Epithelial cell of proximal tubule (primary cell): ENCODE measurements at places on chromosomes 6 and 20. TPM values are rescaled to one million over a fixed set of nuclear protein-coding genes. Genes with fewer than 3 reads are reported as not detected.

- peak; percentile 42 for DNase-seq
Observed at GRCh38 chr6:85404564-85405174, 45.2 kb upstream of the NT5E start.

DNA sequence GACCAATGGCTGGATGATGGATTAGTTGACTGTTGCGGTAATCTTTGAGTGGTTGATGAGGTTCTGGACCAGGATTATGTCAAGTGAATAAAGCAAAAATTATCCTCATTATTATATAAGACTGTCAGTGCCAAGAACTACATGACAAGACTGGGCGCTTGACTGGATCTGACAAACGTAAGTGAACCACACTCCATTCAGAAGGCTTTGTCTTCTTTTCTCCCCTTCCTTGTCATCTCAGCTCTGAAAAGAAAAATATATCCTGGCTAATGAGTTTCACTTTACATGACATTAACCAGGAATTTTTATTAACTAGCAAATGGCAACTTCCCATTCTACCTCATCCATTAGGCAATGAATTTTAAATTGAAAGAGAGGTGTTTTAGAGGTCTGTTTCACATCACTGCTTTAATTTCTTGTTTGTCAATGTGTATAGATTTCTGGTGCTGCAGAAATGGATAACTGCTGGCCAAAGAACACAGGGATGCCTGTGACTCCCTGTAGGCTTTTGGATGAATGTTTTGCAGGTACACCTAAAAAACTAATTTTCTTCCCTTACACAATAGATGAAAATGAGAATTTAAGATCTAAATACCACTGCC lies 150.1 kb downstream of the ELOVL4 start:
- no peak for DNase-seq

DNA sequence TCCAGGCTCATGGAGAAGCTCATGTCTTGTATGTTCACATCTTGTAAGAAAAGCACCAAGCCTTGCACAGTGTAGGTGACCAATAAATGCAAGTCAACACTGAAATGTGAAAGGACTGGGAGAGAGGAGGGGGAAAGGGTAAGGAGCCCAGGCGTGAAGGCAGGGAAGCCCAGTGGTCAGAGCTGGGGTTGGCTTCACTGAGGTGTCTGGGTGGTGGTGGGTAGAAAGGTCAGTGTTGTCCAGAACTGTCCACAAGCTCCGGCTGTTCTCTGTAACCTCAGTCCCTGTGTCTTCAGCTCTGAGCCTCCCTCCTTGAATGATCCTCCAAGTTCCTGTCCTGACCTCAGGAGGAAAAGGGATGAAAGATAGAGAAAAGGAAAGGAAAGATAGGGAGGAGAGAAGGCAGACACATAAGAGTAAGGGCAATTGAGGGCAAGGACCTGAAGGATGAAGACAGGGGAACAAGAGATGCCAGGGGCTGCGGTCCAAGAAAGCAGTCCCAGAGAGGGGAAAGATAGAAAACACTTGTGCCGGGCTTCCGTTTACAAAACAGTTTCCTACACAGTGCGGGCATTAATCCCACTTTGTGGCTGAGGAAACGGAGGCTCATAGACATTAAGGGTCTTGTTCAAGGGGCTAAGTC lies 2.4 kb upstream of the TNXB start:
- no peak for DNase-seq

GRCh38 chr6:155970876-155971708 lies 515.5 kb upstream of the NOX3 start:
- no peak for DNase-seq

DNA sequence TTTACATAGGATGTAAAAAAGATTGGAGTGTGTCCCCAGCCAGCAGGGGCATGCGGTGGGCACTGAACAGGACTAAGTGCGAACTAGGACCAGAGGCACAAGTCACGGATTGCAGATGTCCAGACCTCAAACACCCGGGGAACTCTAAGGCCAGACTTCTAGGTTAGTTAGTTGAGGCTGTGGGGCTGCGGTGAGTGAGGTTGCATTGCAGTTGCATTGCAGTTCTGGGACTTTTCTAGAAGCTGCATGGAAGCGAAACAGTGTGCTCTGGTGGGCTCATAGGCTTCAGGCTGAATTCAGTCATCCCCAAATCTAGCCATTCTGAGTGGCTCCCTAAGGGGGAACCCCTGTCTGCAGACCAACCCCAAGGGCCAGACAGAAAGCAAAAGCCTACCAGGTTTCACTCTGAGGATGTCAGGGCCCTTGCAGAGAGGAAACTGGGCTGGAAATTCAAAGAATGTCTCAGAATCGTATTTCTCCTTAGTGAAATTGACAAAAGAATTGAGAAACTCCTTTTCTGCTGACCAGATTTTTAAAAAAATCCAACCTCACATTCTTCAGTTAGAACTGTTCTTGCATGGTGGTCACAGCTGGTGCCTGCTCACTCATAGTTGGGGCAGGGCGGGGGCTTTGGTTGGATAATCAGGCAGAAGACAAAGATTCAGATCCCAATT lies 182.8 kb downstream of the ZDHHC14 start:
- no peak for DNase-seq

- DNase-seq: no peak
Observed at GRCh38 chr6:132932588-132932987, 118.2 kb downstream of the RPS12 start.

DNA sequence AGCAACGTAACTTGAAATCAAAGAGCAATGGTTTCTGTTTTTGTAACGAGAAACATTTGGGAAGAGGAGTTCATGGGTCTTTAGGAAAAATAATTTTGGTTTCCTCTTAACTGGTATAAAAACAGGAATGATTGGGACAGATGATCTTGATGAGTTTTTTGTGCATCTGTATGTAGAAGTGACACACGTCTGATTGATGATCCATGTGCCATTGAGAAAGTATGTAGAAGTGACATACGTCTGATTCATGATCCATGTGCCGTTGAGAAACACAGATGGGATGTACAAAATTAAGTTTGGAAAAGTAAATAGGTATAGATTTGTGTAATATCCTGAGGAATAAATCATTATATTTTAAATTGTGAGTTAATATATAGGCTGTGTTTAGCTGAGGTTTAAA lies 2.1 kb downstream of the KIAA1586 start:
- DNase-seq: no peak

DNA sequence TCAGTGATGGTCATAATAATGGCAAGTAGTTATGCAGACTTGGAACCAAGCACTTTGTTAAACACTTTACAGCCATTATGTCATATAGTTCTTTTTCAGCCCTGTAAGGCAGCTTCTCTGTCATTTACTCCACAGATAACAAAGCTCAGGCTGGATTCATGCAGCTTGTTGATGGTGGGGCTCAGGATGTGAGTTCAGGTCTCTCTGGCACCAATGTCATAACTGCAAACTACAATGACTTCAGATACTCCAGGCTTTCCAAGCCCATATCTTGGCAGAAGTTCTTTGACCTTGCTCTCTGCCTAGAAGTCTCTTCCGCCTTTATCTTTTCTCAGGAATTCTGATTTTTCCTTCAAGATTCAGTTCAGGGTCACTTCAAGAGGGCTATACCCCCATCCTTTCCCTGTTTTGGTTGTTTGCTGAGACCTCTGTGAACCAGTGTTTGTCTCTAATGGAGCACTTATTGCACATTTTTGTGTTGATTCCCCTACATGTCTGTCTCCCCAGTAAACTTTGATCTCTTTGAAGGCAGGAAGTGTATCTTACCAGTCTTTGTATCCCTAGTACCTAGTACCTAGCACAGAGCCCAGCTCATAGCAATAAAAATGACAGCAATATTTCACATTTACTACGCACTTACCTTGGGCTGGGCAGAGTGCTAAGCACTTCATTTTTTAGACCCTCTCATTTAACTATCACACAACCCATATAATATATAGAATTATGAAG lies 19.7 kb upstream of the EFHC1 start:
- DNase-seq: no peak

GRCh38 chr6:134951494-134952263 lies 1.8 kb upstream of the ALDH8A1 start:
- DNase-seq: no peak

- DNase-seq: no peak
Observed at GRCh38 chr20:24297993-24298392, 171.4 kb upstream of the SYNDIG1 start.

DNA sequence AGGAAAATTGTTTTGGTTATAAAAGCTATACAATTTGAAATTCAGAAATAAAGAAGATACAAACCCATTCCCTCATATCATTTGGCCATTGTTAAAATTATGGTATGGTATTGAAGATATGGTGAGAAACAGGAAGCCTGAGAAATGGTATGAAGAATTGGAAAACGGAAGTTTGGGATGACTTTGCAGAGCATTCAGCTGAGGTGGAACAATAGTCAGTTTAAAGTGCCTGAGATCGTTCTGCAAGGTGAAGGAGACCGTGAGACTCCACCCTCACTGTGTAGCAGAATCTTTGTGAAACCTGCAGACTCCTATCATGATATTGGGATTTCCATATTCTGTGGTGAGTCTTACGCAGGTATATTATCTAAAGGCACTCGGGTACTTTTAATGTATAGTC lies 97.3 kb downstream of the ADGRB3 start:
- no peak for DNase-seq

Gene TAAR6
- total RNA-seq: not detected in 2 replicates

Gene ZSCAN9
- total RNA-seq: 12.3 and 12.5 TPM in 2 replicates

Gene LINC00237
- not detected in 2 replicates for total RNA-seq

Gene KIF6
- 0.22 and 0.69 TPM in 2 replicates for total RNA-seq
